Hematopoietic multipotent progenitor cell treated with erythropoietin and hydrocortisone succinate and interleukin-3 and kit ligand, for 8 days (in vitro differentiated cells): ENCODE measurements at places on chromosomes 4 and X.

DNA sequence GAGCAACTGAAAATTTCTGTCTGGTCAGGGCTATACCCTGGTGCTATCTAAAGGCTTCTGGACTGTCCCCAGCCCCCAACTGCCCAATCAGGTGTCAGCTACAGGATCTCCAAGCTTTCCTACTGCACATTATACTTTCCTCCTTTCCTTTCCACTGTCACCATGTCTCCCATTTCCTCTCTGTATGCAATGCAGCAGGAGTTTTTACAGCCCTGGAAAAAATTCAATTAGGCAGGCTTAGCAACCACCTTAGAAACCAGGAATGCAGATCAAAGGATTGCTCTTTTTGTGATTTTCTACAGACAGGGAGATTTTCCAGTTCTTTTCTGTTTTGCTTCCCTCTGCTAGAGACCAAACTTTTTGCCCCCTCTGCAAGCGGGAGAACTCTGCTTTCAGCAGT, 6.0 kb upstream of the NAF1 start:
- no peak for DNase-seq

- DNase-seq = no peak
Observed at GRCh38 chr4:38189445-38189844, 229.2 kb downstream of the PTTG2 start.

DNA sequence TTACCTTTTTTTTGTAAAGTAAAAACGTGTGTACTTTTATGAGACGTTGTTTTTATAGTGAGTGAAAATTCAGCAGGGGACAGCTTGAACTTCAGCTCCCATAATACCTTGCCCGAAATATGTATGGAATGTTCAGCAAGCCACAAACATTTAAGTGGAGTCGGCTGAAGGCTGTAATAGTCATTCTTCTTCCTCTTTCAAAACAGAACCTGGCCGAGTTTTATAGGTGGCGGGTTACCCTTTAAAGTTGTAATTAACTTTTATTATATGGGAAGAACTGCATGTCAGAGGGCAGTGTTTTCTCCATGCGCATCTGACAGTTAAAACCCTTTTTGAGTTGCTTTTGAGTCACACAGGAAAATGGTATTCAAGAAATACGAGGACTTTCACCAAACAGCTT, 50.7 kb downstream of the CLDN34 start:
- peak; percentile 24 for DNase-seq

- DNase-seq = no peak
Observed at GRCh38 chrX:7133050-7133440, 14.5 kb upstream of the STS start.

DNA sequence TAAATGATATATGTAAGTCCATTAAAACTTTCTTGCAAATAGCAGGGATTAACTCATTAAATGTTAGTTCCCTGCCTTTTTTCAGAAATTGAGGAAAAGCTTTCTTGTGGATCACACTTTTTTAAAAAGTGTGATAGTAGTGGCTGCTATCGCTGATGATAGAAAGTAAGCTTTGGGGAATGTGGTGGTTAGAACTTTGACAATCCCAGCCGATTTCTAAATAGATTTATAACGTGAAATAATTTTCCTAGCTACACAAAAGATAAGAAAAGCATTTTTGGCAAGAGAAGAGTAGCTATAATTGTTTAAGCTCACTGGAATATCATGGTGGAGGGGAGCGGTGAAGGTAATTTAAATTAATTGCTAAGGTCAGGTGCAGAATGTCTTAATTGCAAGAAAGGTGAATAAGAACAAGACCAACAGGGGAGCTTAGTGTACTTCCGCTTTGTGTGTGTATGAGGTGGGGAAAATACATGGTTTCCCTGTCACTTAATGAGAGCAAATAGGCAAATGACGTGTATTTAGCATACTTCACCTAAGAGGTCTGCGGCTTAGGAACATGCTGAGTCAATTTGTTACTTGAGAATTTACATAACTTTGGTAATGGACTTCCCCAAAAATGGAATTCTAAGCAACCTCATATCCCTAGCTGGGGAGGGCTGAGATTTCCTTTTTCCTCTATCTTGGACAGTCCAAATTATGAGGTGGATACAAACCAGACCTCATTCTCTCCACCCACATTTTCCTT, 11.7 kb upstream of the IL21 start:
- no peak for DNase-seq

DNA sequence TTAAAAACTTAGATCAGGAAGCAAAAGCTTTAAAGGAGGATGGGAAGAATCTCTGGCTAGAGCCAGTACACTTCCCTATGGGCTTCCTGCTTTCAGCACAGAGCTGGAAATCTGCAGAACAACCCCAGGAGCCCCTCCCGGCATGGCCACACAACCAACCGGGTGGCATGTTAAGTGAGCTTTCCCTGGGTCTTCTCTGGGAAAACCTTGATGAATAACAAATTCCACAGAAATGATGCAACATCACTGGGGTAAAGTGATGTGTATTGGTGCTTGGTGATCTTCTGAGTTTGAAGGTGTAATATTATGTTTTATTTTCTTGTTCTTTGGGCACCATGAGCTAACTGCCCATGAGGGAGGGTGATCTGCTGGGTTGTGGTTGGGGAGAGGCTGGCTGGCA, 22.1 kb downstream of the NHS start:
- no peak for DNase-seq

DNA sequence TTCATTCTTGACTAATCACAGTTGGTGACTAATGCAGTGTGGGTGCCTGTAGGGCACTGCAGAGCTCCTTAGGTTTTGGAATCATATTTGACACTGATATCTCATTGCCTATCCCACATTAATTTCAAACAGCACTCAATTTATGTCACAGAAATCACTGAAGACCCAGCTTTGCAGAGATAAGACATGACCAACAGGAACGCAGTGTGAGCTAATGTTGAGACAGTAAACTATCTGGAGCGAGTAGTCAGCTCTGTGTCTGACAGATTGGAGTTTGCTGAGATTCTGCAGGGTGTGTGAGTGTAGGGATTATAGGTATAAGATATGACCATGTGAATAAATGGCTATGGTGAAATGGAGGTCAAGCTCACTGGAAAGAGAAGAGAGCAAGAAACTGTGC, 1586.1 kb upstream of the AGA start:
- DNase-seq = no peak

DNA sequence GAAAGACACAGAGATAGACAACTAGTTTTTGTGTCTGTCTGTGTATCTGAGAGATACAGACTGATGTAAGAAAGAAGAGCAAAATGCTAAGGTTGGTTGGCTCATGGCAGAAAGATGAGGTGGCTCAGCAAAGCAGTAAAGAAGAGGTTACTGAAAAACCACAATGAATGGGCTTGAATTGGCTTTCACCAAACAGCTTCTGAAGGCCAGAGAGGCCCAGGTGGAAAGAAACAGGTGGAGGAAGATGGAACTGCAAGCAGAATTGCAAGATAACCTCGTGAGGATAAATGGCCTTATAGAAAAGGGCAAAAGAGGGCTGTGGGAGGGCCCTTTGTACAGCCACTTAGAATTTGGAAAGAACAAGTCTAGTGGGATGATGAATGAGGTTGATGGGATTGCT, 39.6 kb downstream of the GAB3 start:
- DNase-seq = no peak

GRCh38 chr4:170875868-170876267, 786.1 kb upstream of the AADAT start:
- DNase-seq = no peak

DNA sequence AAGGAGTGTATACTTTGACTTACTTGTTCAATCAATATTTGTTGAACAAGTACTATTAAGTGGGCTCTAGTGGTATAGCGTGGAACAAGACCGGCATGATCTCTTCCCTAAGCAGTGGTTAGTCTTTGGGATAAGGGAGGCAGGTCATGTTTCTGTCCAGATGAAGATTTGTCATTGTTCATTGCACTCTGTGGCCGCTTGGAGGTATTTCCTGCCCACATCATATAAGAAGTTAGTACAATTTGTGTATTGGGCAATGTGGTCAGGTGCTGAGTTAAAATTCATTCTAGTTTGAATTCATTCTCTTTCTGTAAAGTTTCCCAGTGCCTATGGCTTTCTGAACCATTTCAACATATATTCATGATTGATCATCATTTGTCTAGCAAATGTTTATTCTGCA, 101.1 kb upstream of the SHISA3 start:
- DNase-seq = no peak

DNA sequence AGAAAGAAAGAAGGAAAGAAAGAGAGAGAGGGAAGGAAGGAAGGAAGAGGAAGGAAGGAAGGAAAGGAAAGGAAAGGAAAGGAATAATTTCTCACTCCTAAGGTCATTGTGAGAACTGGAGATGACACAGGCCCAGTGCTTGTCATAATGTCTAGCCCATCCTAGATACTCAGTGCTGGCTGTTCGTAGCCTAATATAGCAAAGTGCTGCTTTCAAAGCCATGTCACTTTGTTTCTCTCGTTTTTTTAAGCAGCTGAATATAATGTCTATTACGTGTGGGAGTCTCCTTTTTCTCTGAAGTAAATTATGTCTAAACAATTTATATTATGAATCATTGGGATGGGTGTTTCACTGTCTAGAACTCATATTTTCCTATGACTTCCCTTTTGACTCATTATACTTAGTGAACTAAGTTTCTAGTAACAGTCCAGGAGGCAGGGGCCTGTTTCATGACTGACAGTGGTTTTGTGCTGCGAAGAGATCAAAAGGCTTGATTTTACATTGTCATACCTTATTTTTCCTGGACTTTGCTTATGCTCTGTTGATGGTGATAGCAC, 327.0 kb upstream of the ZFP42 start:
- DNase-seq = no peak

GRCh38 chr4:95293014-95293413, 255.8 kb downstream of the UNC5C start:
- no peak for DNase-seq

- peak; percentile 54 for DNase-seq
Observed at GRCh38 chrX:119391279-119391678, 7.9 kb upstream of the SLC25A43 start.

DNA sequence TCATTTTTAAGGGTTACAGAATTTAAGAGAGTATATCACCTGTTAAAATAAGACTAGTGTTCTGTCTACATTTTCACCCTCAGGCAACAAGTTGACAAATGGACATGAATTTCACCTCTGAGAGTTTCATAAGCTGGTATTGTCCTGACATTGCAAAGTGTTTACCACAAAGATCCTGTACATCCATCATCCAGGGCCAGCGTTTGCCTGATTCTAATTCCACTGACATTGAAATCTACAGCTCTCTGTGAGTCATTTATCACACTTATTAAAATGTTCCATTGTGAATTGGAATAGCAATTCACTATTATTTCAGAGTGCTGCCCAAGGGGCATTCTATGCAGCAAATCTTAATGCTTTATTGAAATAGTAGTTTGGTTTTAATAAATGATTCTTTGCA, 1499.4 kb upstream of the PCDH7 start:
- no peak for DNase-seq

DNA sequence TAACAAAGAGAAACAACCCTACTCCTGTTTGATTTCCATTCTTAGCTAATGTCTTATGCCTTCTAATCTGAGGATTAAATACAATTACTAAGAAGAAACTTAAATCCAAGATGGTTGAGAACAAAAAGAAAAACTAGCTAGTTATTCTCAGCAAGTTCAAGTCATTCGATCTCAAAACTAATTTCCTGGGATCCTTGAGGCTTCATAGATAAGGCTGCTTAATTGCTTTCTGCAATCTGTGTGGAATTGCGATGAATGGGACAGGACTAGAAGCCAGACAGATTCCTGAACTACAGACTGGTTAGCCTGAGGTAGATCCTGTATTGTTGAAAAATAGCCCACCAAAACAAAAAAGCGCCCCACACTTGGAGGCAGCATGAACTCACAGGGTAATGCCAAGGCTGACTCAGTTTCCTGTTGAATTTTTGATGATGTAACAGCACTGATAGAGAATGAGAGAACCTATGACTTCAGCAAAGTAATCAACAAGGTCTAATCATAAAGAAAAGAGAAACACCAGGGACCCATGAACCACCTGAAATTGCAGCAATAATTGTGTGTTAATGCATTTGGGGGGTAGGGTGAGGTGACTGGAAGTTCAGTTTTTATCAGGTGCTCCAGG, 33.9 kb downstream of the KLHL15 start:
- no peak for DNase-seq

- no peak for DNase-seq
Observed at GRCh38 chr4:146193628-146194027, 18.1 kb downstream of the LSM6 start.

DNA sequence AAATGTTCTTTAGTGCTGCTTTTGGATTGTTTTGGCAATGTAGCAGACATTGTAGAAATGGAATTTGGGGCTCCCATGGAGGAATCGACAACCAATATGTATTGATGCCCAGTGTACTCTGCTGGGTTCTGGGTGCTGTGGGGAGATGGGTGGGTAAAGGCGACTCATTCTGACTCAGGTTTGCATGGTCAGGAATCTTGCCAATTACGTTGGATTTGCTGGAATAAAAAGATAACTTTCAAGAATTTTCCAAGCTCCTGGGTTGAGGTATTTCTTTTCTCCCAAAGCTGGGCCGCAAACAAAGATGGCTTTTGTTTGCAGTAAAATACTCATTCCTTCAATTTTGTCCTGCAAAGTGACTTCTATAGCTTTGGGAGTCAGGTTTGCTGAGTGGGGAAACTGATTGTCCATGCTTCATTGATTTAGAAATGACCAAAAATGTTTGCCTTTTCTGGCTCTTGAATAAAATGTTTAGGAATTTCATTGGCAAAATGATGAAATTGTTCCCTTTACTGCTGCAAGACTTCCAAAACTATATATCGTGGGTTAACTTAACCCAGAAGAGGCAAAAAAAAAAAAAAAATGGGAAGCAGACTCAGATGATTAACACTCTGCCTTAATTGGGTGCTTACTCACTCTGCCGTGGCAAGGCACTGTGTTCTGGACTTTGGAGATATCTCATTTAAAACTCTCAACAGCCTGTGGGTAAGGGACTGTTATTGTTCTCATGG, 57.0 kb downstream of the RTL9 start:
- DNase-seq = peak; percentile 33

DNA sequence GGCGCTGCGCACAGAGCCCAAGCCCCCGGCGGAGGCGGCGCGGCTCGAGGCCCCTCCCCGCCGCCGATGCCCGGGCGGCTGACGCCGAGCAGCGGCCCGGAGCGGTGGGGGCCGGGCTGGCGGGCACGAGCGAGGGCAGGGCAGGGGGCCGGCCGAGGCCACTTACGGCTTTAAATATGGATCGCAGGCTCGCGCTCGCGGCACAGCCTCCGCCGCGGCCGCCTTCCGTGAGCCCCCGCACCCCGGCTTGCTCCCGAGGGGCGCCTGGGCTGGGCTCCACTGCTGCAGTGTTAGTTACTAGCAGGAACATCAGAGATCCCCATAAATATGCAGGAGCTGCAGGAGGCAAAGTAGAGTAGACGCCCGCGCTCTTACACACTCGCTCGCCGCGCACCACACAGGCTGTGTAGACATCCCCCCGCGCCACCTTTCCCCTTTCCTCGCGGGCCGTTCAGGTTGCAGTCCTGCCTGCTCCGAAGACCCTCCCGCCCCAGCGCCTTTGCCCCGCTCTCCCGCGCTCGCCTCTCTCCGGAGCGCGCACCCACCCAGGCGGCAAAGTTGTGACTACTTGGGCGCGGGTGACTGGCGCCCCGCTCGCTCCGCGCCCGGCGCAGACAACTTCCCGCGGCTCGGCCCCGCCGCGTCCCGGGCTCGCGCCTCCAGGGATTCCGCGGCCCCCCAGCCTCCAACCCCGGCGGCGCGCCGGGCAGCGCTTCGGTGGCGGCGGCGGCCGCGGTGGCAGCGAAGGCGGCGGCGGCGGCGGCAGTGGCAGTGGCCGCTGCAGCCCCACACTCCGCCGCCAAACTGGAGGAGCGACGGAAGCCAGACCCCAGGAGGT, 152.0 kb upstream of the SLC4A4 start:
- DNase-seq = no peak

- no peak for DNase-seq
Observed at GRCh38 chr4:112901962-112902411, 147.5 kb upstream of the ANK2 start.
